ENCODE measurements at places on chromosomes 5 and 9. TPM values are rescaled to one million over a fixed set of nuclear protein-coding genes. Genes with fewer than 3 reads are reported as not detected.

GPR21 gene
- 0.55 TPM for total RNA-seq

PCDHGA7 gene
- 3.5 TPM for total RNA-seq

LTC4S gene
- 13.9 TPM for total RNA-seq

GLRA1 gene
- not detected for total RNA-seq

PCDHGA4 gene
- 4.3 TPM for total RNA-seq

DNA sequence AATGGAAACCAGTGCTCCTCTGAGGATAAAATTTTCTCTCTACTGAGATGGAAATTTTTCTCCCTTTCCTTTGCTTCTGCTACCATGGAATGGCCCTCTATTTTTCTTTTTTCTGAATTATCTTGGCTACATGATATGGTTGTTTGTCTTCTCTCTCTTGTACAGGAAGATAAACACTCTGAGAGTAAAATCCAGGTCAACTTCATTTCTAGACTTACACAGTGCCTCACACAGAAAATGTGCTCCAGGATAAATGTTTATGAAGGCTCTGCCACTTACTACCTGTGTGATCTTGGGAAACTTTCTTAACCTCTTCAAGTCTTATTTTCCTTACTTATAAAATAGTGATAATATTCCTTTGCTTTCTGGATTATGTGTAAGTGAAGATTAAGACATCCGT is 153.9 kb downstream of the PRELID2 start:
- no peak for DNase-seq

GRCh38 chr5:61394793-61395192 is 62.7 kb downstream of the ZSWIM6 start:
- DNase-seq, result no peak

DNA sequence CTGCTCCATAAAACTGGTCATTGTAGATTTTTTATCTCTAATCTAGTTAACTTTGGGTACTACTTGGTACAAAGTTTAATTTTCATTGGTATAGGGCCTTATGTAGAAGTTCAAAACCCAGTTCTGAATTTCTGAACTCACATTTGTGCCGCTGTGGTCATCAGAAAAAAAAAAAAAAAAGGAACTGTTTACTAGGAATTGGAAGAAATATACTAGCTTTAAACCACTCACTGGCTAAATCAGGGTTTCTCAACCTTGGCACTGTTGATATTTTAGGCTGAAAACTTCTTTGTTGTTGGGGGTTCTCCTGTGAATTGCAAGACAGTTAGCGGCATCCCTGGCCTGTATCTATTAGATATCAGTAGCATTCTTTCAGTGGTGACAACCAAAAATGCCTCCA is 4.1 kb upstream of the ZFYVE16 start:
- DNase-seq, result no peak

DNA sequence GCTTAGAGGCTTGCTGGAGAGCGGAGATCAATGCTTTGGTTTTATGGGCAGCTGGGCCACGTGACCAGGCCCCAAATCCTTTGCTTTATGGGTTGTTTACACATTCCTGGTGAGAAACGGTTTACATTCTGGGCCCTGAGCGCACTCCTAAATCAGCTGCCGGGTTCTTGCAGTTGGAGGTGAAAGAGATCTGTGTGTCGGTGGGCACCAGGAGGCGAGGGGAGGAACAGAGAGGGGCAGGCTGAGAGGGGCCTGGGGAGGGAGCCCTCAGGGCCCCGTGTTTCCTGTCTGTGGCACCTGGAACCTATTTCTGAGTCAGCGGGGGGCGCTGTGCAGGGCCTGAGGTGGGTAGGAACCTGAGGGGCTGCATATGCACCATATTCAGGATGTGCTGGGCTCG is 63.5 kb upstream of the HAND1 start:
- DNase-seq, result no peak

GRCh38 chr9:115369322-115369957 is 251.5 kb upstream of the TNC start:
- DNase-seq, result peak; percentile 50

DNA sequence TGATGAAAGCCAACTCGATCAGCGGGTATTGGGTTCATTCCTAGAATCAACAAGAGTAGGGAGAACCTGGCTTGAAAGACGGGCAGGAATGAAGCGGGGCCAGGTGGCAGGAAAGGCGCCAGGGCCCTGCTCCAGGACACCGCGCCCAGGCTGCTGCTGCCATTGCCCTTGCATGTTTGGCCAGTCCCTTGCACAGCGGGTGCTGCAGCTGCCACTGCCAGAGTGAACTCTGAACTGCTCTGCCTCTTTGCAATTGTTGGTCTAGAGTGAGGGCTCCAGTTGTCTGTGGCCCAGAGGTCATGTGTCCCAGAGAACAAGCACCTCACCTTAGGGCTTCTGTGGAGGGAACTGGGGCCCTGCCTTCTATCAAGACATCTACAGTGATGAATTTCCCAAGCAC is 24.0 kb upstream of the CARTPT start:
- DNase-seq, result no peak

- DNase-seq, result no peak
These were observed 218.5 kb downstream of the COMMD10 start for GRCh38 chr5:116303340-116303739.

DNA sequence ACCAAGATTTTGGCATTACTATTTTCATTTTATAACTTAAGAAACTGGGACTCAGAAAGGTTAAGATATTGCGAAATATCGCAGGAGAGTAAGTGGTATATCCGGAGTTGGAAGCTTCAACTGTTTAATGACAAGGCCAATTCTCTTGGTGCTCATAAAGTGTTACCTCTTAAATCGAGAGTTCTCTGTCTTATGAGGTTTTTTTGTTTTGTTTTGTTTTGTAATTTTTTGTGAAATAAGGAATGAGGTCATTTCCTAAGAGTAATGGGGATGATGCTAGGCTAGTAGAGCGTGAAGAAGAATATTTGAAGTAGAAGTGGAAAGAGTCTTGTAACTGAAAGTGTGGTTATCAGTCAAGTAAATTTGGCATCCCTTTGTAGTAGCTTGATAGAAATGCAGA is 183.2 kb upstream of the DAB2 start:
- DNase-seq, result no peak

GRCh38 chr5:126503602-126504104 is 80.4 kb downstream of the GRAMD2B start:
- DNase-seq, result peak; percentile 39

DNA sequence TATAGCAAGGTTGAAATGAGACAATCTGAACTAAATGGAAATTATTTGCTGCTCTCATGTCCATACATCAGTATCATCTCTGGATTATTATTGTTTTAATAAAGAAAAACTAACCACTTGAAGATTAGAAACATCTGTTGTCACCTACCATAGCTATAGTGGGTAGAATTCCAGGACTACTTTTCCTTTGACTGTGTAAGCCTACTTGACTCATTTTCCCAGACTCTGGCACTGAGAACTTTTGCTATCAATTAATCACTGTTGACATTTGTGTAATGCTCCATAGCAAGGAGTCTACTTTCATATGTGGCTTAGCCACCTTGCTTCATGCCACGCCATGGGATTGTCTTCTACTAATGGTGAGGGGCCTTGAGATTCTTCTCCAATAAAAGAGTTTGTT is 59.9 kb upstream of the ARRDC3 start:
- DNase-seq, result no peak

DNA sequence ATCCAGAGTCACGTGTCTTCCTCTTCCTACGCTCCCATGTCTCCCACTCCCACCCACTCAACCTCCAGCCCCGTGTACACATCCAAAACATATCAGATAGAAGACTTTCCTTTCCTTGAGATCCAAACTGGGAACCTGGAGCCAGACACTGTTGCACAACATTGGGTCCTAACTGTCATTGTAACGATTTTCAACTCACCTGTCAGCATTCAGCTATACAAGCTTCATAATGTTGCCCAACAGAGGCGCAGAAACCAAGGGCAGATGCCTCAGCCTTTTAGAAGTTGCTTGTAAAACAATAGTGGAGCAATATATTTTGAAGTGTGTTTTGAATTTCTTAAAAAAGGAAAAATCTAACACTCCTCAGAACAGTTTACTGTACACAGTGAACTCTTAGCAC is 84.9 kb upstream of the GLIS3 start:
- no peak for DNase-seq

DNA sequence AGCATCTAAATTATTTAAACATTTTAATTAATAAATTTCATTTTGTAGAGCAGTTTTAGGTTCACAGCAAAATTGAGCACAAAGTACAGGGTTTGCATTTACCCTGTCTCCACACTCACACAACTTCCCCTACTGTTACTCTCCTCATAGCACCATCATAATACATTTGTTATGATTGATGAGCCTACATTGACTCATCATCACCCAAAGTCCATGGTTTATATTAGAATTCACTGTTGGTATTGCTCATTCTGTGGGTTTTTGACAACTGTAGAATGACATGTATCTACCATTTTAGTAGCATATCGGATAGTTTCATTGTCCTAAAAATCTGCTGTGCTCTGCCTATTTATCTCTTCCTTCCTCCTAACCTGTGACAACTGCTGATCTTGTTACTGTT is 411.1 kb upstream of the MPDZ start:
- DNase-seq, result no peak

GRCh38 chr5:57119031-57119430 is 54.8 kb upstream of the GPBP1 start:
- DNase-seq, result no peak

DNA sequence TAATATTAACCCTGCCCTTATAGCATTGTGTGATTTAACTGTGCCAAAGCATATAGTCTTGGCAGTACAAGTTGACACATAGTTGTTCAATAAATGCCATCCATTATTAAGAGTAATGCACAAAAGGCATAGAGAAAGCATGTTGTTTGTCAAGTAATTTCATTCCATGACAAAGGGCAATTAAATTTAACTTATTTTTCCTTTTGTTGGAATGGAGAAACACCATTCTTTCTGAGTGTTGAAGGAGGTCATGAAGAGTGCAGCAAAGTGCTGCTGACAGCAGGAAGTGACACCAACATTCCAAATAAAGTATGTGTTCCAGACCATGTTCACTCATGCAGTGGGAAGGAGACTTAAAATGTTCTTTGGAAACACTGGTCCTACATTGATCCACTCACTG is 29.1 kb downstream of the ANKDD1B start:
- DNase-seq, result no peak

DNA sequence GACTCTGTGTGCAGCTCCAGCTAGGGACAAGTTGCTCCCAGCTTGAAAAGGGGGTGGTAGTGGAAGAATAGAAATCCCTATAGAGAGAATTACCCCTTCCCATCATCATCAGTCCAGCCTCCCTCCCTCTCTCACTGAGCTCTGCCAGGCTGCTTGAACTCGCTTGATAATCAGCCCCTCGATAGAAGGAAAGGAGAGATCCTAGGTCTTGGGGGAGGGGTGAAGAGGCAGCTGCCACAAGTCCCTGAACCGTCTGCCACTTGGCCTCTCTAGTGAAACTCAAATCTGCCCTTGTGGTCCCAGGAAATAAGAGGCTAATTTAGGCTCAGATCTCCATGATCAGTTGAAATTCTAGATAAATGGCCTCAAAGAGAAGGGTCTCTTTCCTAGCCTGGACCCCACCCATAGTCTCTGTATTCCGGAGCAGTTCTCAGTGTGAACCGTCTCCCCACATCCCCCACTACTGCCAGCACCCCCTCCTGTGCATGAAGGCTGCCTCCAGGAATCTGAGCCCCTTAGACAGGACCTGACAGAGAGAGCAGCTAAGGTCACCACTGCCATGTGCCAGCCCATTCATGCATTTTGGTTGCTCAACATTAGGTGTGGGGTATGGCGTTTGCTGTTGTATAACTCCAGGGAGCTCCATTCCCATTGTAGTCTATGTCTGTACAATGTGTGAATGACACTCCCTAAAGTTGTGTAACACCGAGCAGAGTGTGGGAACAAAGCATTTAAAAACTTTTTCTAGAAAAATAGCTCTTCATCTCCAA is 5.5 kb downstream of the DNAJB5 start:
- no peak for DNase-seq

GRCh38 chr5:1182633-1183423 is 18.6 kb upstream of the SLC6A19 start:
- DNase-seq, result peak; percentile 13

DNA sequence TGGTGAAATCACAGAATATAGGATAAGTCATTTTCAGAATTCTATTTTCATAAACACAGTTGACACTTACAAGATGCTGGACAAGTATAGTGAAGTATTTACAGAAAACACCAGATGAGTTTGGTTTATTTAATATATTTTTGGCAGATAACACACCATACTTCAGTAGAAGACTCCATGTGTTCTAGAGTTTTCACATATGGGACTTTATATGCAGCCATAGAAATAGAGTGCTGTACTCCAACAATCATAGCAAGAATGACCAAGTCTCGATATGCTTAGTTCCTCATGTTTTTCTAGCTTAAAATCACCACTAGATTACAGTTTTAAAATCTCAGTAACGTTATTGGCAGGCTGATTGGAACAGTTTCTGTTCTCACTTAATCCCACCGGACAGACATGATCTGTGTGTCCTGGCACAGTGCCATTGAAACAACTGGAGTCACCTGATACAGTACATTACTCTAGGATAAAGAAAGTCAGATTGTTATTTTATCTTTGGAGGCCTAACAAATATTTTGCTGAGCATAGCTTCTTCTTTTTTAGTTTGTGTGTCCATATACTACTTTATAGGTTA is 45.8 kb upstream of the ERBIN start:
- DNase-seq, result no peak

DNA sequence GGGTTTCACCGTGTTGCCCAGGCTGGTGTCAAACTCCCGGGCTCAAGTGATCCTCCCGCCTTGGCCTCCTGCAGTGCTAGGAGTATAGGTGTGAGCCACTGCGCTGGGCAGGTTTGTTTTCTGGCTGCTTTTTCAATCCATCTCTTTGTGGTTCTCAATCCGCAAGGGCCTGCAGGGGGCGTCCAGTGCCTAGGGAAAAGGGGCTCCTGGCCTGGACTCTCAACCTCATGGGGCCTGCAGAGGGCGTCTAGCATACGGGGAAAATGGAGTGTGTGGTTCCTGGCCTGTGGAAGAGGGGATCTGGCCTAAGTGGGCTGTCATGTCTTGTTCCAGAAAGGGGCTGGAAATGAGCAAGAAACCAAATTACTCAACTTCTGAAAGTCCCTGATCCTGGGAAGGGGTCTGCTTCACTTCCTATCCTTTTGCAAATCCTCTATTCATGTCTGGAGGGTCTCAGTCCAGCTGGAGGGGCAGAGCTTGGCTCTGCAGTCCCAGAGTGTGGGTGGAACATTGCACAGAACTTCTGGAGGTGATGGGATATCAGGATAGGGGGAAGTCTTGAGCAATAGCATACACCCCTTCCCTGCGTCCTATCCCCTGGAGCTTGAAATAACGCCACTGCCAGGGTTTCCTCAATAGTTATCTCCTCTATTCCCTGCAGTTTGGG is 12.7 kb upstream of the CCL27 start:
- DNase-seq, result peak; percentile 74

- no peak for DNase-seq
These were observed 62.9 kb upstream of the IL17B start for GRCh38 chr5:149441986-149442385.
